Left ventricle myocardium inferior (tissue), 1 donor: ENCODE measurements at places on chromosomes 7 and 10.

DNA sequence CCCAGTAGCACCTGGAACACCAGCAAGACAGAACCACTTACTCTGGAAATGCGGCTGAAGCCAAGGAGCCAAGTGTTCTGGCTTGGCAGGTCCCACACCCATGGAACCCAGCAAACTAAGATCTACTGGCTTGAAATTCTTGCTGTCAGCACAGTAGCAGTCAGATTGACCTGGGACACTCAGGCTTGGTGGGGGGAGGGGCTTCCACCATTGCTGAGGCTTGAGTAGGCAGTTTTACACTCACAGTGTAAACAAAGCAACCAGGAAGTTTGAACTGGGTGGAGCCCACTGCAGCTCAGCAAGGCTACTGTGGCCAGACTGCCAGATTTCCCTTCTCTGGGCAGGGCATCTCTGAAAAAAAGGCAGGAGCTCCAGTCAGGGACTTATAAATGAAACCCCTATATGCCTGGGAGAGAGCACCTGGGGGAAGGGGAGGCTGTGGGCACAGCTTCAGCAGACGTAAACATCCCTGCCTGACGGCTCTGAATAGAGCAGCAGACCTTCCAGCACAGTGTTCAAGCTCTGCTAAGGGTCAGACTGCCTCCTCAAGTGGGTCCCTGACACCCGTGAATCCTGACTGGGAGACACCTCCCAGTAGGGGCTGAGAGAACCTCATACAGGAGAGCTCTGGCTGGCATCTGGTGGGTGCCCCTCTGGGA is 121.2 kb downstream of the MTERF1 start:
- no peak for DNase-seq

DNA sequence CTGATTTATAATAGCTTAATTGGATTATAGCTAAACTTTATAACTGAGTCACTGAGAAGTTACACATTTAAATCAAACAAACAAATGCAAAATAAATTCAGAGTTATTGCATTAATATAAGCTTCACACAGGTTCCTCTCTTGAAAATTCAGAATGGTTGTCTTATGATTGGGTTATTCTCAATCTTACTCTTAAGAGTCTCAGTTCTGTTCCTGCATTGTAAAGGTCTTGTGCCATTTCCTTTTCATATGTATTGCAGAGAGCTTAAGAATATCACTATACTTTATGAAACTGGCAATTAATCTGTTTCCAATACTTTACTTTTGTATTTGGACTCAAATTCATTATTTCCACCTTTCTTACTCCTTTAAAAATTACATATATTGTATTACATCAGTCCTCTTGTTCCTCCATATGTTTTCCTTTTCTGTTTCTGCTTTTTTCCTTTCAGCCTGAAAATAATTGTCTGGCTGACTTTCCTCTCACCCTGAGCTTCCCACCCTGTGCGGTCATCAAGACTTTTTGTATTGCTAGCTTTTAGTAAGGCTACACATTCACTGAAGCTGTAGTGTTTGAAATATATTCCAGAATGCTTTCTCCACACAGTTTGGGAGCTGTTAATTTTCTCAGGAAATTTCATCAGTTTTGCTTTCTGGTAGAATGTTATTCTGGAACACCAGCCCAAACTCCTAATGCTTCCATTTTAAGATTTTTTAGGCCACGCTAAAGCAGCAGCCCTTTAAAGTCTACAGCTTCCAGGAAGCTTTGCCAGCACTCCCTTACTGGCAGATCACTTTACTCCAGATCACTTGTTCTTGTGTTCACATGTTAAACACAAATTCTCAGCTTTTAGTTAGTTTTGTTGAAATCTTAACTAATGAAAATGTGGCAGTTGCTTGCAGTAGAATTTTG is 139.4 kb downstream of the KCND2 start:
- DNase-seq = no peak

DNA sequence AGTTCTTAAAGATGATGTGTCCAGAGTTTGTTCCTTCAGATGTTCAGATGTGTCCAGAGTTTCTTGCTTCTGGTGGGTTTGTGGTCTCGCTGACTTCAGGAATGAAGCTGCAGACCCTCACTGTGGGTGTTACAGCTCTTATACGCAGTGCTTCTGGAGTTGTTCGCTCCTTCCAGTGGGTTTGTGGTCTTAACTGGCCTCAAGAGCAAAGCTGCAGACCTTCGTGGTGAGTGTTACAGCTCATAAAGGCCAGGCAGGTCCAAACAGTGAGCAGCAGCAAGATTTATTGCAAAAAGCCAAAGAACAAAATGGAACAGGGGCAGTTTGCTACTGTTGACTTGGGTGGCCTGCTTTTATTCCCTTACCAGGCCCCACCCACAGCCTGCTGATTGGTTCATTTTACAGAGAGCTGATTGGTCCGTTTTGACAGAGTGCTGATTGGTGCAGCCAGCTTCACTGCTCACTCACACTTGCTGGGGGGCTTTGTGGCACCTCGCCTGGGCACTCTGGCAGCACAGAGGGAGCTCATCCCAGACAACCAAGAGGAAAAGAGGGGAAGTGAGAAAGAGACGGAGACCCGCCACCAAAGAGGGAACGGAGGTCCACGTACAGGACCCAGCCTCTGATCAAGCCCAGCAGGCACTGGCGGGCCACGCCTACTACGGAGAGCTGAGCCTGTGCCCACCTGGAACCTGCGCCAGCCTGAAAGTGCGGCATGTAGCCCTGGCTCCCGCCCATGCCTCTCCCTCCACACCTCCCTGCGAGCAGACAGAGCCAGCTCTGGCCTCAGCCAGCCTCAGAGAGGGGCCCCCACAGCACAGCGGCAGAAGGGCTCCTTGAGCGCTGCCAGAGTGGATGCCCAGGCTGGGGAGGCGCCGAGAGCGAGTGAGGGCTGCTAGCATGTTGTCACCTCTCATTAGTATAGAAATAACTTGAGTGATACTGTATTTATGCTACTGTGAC is 55.8 kb upstream of the SEMA3C start:
- DNase-seq = no peak

- no peak for DNase-seq
Observed at GRCh38 chr7:70647801-70648498, 484.0 kb upstream of the GALNT17 start.

DNA sequence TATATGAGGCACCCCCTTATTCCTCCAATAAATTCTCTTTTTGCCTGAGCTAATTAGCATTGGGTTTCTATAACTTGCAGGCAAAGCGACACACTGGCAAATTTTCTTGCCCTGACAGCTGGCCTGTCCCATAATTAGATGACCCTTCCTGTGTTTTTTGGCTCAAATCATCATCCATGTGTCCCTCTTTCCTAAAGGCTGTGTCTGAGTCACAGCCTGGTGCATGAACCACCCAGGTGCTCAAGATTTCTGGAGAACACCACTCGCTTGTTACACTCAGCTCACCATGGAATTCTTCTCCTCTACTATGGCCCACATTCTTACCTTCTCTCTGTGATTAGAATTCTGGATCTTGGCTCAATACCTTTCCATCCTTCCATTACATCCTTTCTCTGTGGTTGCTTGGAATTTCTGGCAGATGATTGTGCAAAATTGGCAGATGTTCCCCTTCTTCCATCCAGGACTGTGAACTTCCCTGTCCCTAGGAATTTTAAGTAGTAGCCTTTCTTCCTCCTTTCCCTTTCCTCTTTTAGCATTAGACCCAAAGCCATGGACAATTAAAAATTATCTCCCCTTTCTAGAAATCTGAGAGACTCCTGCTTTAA is 116.0 kb upstream of the ANKRD1 start:
- no peak for DNase-seq

GRCh38 chr10:88507404-88507803 is 75.7 kb downstream of the RNLS start:
- DNase-seq = no peak

- no peak for DNase-seq
Observed at GRCh38 chr10:47063858-47064257, 152.6 kb downstream of the PTPN20 start.

DNA sequence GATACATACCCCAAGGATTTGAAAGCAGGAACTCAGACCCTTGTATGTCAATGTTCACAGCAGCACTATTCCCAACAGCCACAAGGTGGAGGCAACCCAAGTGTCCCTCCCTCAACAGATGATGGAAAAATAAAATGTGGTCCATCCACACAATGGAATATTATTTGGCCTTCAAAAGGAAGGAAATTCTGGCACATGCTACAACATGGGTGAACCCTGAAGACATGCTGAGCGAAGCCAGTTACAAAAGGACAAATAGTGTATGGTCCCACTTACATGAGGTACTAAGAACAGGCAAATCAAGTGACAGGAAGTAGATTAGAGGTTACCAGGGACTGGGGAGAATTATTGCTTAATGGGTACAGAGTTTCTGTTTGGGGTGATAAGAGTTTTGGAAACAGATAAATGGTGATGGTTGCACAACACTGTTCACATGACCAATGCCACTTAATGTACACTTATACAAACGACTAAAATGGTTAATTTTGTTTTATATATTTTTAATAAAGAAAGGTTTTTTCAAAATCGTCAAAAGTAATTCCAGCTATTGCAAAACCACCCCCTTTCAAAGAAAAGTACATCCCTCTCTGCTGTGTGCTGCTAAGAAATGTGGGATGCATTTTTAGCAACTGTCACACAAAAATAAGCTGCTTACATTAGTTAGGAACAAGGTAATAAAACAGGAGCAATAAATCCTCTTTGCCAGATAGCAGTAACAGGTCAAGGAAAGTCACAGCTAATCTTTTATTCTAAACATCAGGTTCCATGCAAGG is 85.7 kb downstream of the GRB10 start:
- DNase-seq = no peak

GRCh38 chr7:138919216-138919615 is 62.0 kb downstream of the KIAA1549 start:
- DNase-seq = no peak

- DNase-seq = no peak
Observed at GRCh38 chr7:27198138-27198841, 1.6 kb downstream of the HOXA13 start.

GRCh38 chr7:37247861-37248260 is 200.8 kb downstream of the ELMO1 start:
- DNase-seq = no peak

DNA sequence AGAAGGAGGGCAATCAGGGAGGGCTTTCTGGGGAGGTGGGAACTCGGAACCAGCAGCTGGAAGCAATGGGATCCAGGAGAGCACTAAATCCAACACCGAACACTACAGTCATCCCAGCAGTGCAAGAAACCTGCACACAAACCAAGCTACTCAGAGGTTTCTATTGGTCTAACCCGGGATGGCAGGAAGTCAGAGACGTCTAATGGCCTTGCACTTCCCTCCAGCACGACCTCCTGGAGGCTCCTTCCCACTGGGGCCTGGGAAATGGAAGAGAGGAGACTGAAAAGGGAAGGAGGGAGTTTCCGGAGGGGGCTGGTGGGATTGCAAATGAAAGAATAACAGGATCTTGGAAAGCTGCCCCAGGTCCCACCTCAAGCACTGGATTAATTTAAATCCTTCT is 56.3 kb downstream of the TEX36 start:
- no peak for DNase-seq

- DNase-seq = no peak
Observed at GRCh38 chr7:45118292-45118691, 6.8 kb upstream of the TBRG4 start.

GRCh38 chr10:79028451-79029010 is 40.2 kb upstream of the ZMIZ1 start:
- no peak for DNase-seq

DNA sequence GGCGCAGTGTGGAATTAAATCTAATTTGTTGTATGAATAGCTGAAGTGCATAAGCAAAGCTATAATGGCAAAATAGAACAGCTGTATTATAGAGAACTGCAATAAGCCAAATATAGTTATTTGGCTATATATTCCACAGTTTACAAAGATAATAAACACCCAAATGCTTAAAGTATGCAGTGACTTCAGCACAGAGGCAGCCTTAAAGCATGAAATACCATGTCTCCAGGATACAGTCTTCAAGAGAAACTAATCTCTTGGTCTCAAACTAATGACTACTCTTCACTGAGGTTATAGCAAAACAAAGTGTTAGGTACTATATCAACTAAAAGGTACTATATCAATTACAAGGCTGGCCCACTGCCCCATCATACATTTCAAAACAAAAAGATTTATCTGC is 48.0 kb downstream of the NT5C2 start:
- no peak for DNase-seq

DNA sequence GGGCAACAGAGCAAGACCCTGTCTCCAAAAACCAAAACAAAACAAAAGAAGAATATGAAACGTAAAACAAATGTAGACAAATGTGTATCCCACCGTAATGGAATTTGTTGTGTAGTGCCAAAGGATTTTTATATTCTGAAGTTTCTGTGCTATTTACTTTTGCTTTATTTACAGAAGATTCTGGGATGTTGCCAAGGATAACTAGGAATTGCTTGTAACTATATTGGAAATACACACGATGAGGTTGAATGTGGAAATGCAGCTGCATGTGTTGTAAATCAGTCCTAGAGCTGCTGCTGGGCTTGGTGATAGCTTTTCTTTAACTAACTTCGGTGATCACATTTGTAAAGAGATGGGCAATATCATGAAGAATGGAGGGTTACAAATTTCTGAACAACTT is 39.5 kb downstream of the GALNT17 start:
- DNase-seq = no peak

- DNase-seq = peak; percentile 1
Observed at GRCh38 chr10:132110713-132111112, 45.0 kb downstream of the JAKMIP3 start.
